ENCODE measurements at places on chromosomes 13 and 19.

- DNase-seq = no peak
- H3K36me3 ChIP-seq = 0 out of 2 replicates have a peak, but pooled peaks cover 12% of the 10 kb centered on the region
- H3K27me3 ChIP-seq = no peaks in the 10 kb centered on the region
- H3K27ac ChIP-seq = no peak overlapping the region
Measured at GRCh38 chr13:113618455-113618854, 33.9 kb downstream of the TFDP1 start.

DNA sequence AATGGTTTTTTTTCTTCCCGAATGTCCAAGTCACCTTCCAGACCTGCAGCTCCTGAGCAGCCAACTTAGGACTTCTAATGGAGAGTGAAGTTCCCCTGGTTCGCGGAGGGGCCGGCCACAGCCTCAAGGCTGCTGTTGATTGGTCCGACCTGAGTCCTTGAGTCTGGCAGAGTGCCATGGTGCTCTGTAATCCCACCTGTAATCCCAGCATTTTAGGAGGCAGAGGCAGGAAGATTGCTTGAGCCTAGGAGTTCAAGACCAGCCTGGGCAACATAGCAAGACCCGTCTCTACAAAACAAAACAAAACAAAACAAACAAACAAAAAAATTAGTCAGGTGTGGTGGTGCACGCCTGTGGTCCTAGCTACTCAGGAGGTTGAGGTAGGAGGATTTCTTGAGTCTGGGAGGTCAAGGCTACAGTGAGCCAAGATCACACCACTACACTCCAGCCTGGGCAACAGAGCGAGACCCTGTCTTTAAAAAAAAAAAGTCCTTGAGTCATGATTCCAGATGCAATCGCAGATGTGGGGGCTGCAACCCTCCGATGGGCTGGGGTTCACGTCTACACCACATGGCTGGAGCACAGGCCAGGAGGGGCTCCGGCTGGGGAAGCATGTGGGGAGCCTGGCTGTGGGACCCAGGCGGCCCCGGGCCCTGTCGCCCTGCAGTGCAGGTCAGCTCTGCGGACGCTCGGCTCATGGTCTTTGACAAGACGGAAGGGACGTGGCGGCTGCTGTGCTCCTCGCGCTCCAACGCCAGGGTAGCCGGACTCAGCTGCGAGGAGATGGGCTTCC lies 17.7 kb downstream of the HPN start:
- no peaks in the 10 kb centered on the region for H3K27me3 ChIP-seq
- DNase-seq = no peak
- no peaks in the 10 kb centered on the region for H3K36me3 ChIP-seq
- H3K4me3 ChIP-seq = no peak overlapping the region

GRCh38 chr13:110536006-110536693 lies 25.4 kb downstream of the RAB20 start:
- H3K36me3 ChIP-seq = peaks cover 5% of the 10 kb centered on the region
- no peaks in the 10 kb centered on the region for H3K27me3 ChIP-seq
- no peak for DNase-seq
- H3K4me1 ChIP-seq = no peaks in the 10 kb centered on the region
- no peak overlapping the region for H3K4me3 ChIP-seq

GRCh38 chr13:40348096-40348679 lies 318.3 kb downstream of the FOXO1 start:
- H3K4me1 ChIP-seq = no peaks in the 10 kb centered on the region
- no peaks in the 10 kb centered on the region for H3K36me3 ChIP-seq
- H3K27ac ChIP-seq = no peak overlapping the region
- H3K4me3 ChIP-seq = no peak overlapping the region
- no peak for DNase-seq

- H3K4me1 ChIP-seq = no peaks in the 10 kb centered on the region
- H3K4me3 ChIP-seq = no peak overlapping the region
- no peak overlapping the region for H3K27ac ChIP-seq
- no peaks in the 10 kb centered on the region for H3K27me3 ChIP-seq
- H3K36me3 ChIP-seq = no peaks in the 10 kb centered on the region
- no peak for DNase-seq
Measured at GRCh38 chr13:89852570-89852969, 1494.9 kb upstream of the MIR17HG start.

DNA sequence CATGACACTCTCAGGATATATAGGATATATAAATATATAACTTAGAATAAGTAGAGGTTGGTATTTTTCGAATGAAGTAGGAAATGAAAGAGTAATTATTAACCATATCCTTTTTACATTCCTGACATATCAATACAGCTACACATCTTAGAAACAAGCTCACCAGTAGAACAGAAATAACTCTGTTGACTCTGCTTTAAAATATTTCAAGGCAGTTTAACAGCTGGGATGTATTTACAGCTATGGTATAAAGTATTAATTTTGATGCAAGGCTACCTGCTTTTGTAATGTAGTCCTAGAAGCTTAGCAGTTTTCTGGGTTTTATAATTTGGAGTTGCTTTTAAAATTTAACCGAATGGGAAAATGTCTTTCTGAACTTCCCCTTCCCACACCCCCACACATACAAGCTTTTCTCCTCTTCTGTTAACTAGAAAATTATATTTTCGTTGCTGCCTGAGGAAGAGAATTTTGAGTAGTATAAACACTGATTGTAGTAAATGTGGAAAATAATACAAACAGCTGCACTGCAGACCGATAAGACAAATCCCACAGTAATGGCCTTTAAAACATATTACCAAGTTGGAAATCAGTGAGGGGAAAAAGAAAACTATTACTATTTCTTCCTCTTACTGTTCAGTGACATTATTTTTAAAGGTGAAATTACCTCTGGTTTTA lies 147.7 kb downstream of the GGACT start:
- peaks cover 19% of the 10 kb centered on the region for H3K4me1 ChIP-seq
- no peaks in the 10 kb centered on the region for H3K36me3 ChIP-seq
- H3K27me3 ChIP-seq = no peaks in the 10 kb centered on the region
- no peak overlapping the region for H3K4me3 ChIP-seq

- no peak overlapping the region for H3K27ac ChIP-seq
- no peak overlapping the region for H3K4me3 ChIP-seq
- H3K27me3 ChIP-seq = no peaks in the 10 kb centered on the region
- peak; percentile 38 for DNase-seq
- peaks cover 14% of the 10 kb centered on the region for H3K36me3 ChIP-seq
Measured at GRCh38 chr19:50943074-50943828, 9.6 kb downstream of the KLK5 start.

DNA sequence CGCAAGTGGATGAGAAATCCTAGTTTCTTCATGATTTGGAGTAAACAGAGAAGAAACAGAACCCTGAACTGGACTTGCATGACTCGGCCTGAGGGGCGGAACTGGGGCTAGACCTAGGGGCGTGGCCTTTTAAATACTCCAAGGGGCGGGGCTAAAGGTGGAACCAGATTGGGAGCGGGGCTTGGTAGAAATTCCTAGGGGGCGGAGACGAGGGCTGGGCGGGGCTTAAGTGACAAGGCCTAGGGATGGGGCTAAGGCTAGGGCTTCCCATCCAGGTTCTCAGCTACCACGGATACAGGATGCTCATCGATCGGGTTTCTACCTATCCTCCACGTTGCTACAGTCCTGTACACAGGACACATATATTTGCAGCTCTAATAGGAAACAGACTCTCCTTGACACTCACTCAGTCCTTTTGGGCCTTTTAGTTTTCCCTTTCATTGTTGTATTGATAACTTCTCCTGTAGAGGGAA lies 372 bp upstream of the ZNF699 start:
- no peaks in the 10 kb centered on the region for H3K36me3 ChIP-seq
- no peaks in the 10 kb centered on the region for H3K27me3 ChIP-seq
- H3K27ac ChIP-seq = peak overlapping the region; percentile 14

All from PC-9 (cell line).